ENCODE measurements at places on chromosomes 11 and 22. TPM values are rescaled to one million over a fixed set of nuclear protein-coding genes. Genes with fewer than 3 reads are reported as not detected.

DNA sequence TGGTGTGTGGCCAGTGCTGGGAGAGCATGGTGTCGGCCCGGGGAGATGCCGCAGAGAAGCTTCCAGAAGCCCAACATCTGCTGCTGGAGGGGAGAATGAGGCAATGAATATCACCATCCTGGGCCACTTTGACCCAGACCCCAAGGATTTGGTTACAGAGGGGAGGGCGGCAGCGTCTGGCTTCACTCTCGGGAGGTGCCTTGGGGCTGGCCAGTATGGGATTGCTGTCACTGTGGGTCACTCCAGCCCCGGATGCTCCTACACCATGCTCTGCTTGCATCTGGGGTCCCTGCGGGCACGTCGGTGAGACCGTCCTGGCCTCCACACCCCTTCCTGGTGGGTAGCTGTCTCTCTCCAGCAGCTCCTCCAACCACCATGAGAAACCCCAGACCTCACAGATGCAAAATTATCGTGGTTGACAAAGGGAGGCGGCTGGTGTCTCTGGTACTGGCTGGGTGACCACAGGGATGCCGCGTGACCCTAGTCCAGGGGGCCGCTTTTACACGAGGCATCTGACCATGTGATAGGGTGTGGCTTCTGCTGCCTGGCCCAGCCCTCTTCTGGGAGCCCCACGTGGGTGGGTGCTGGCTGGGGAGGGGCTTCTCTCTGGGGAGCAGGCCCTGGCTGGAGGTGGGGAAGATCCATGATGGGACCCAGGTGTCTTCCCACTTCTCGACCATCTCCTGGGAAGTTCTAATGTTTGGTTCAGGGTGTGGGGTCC lies 5.7 kb downstream of the KCNQ1 start:
- no peak for DNase-seq

DNA sequence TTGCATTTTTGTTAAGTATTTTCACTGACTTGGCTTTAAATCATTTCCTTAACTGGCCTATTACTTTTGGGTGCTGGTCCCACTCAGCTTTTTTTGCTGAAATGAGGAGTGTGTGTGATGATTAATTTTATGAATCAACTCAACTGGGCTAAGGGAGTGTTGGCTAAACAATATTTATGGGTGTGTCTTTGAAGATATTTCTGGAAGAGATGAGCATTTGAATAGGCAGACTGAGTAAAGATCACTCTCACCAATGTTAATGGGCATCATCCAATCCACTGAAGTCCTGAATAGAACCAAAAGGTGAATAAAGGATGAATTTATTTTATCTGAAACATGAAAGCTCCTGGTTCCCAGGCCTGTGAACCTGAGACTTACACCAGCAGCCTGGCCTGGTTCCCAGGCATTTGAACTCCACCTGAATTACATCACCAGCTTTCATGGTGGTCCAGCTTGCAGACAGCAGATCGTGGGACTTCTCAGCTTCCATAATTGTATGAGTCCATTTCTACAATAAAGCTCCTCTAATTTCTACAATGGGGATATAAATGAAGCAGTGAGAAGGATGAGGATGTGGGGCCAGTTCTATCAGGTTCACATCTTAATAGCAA lies 241.3 kb upstream of the ZC3H12C start:
- DNase-seq: no peak

GRCh38 chr11:118911880-118912741 lies 13.6 kb downstream of the BCL9L start:
- peak; percentile 85 for DNase-seq

Gene NPTXR
- total RNA-seq: 0.98 TPM

DNA sequence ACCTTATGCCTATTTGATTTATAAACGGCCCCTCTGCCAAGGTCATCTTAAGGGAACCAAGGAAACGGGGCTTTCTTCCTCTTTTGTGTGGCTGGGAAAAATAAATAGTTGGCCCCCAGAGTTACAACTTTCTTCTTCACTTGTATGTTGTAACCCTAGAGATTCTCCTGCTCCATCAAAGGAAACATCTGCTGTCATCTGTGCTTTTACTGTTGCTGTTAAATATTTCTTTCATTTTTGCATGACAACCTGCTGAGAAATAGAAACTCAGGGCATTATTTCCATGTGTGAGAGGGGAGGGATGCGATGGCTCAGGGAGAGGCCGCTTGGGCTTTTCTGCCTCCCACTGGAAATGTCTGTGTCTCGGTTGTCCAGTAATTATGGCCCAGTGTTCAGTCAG lies 21.8 kb upstream of the CDC42EP2 start:
- DNase-seq: no peak

Gene MB
- total RNA-seq: 2.7 TPM

DNA sequence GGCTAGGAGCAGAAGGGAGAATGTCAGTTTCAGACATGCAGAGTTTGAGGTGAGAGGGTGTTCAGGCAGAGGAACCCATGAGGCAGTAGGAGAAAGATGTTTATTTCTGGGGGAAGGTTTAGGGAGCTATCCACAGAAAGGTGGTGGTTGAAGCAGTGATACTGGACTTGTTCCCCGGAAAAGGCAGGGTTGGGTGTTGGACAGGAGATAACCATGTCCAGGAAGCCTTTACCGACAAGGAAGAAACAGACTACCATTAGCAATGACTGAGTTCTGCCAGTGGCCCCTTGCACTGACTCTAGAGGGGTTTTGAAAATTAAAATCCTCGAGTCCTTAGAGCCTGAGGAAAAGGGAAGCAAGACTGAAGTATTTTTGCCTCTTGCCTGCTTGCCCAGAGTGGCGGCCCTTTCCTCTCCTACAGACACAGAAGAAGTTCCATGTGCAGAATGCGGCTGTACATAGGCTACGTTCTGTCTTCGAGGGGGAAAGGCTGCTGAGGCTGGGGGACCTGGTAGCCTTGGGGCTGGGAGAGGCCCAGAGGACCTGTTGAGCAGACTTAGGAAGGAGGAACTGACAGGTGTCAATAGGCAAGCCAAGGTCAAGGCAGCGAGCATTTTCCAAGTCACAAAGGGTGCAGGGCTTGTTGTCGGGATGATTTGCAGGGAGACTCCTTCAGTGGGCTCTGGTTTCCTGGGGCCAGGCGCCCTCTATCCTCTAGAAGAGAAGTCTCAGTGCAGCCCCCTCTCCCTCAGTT lies 146.7 kb downstream of the LDLRAD3 start:
- DNase-seq: no peak

GRCh38 chr22:26828311-26828710 lies 170.9 kb downstream of the MIAT start:
- no peak for DNase-seq

Gene GNAZ
- total RNA-seq: 0.83 TPM

Gene IL17REL
- total RNA-seq: 0.09 TPM

GRCh38 chr11:42249401-42249800 lies 789.9 kb upstream of the LRRC4C start:
- DNase-seq: no peak

DNA sequence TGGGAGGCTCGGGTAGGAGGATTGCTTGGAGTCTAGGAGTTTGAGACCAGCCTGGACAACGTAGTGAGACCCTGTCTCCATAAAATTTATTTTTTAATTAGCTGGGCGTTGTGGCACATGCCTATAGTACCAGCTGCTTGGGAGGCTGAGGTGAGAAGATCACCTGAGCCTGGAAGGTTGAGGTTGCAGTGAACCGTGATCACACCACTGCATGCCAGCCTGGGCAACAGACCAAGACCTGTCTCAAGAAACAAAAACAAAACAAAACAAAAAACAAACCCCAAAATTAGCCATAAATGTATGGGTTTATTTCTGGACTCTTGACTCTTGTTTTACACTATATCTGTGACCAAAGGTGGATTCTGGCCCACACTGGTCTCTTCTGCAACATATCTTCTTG lies 41.6 kb downstream of the EIF3F start:
- no peak for DNase-seq

- DNase-seq: no peak
Measured at GRCh38 chr11:130051082-130051481, 18.6 kb upstream of the APLP2 start.

Gene CCDC73
- not detected for total RNA-seq

Gene OR51E1
- total RNA-seq: not detected

- no peak for DNase-seq
Measured at GRCh38 chr11:47249378-47249715, 733 bp upstream of the ACP2 start.

DNA sequence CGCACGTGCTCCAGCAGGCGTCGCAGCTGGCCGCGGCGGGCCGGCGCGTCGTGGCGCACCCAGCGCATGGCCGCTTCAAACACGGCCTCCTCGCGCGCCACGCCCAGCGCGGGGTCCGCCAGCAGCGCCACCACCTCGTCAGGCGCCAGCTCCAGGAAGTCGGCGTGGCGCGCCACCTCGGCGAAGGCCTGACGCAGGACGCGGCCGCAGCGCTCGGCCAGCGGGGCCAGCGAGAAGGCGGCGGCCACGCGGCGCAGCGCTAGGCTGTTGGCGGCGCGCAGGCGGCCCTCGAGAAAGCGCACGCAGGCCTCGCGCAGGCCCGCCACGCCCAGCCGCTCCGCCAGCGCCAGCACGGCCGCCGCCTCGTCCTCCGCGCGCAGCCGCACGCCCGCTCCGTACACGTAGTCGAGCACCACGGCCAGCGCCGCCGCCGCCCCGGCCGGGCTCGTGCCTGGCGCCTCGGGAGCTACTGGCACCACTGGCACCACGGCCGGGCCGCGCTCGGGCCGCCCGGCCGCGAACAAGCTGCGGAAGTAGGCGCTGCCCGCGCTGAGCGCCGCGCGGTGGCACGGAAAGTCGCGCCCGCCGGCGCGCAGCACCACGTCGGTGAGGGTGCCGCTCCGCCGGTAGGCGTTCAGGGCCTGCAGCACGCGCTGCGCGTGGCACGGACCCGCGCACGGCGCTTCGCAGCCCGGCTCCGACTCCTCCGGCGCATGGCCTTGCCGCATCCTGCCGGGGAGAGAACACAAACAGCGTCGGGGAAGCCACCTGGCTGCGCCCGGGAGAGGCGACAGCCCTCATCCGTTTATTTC lies 2.9 kb downstream of the KLHL35 start:
- peak; percentile 91 for DNase-seq

GRCh38 chr11:61659413-61660196 lies 20.6 kb upstream of the DAGLA start:
- no peak for DNase-seq

Gene GGTLC3
- total RNA-seq: not detected

GRCh38 chr11:10550503-10551289 lies 9.7 kb upstream of the RNF141 start:
- no peak for DNase-seq

DNA sequence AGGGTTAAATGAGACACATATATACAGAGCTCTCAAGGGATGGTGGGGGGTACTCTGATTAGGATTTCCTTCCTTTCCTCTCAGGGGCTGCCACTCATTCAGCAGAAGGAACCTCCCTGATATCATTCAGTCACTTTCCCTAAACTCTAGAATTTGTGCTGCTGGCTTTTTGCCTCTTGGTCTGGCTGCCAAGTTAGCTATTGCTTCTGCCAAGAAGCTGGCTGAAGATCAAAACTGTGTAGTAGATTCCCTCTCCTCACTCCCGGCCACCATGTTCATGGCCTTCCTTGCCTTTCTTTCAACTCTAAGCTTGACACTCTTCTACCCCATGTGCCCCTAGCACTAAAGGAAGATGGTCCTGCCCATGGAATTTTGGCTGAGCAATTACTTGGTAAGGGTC lies 18.7 kb downstream of the SLC6A5 start:
- DNase-seq: no peak

DNA sequence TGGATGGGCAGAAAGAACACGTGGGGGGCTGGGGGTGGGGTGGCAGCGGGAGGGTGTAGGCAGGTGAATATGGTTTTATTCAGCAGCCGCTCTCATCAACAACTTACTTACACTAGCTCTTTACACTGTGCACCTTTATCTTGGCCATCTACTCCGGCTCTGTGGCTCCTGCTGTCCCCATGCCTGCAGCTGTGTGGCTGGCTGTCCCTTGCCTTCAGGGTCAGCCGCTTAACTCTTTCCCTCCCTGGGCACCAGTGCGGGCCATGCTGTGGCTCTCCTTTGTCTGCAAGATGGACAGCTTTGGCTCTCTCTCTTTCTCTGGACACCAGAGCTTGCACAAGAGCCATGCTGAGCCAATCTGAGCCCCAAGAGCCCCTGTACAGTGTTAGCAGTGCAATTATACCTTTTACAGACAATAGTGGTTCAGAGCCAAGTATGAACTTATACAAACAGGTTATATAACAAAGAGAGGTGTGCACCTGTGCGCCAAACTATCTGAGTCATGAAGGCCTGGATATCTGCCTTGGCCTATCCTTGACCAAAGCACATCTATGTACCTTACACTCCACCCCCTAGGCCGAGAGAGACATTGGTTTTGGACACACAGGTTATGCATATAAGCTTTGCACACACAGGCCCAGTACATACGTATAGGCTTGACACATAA lies 94.3 kb upstream of the CTSC start:
- no peak for DNase-seq

GRCh38 chr22:47678636-47679287 lies 916.3 kb downstream of the TBC1D22A start:
- DNase-seq: no peak

Gene GGA1
- 75.8 TPM for total RNA-seq

- DNase-seq: peak; percentile 68
Measured at GRCh38 chr11:28697920-28698827, 590.0 kb downstream of the METTL15 start.

DNA sequence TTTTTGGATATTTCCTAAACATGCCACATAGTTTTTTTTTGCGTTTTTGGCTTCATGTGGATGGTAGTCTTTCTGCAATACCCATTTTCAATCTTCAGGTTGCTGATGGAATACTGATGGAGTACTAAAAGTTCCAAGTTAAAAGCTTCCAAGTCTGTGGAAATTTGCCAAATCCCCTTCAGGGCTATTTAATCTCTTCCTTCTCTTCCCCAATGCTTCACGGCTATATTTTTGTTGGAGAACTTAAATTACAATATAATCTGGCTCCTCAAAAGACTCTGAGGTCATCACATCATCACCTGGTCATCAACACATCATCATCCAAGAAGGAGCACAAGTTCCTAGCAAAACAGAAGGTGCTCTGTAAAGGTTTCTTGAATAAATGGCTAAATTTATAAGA lies 881.0 kb upstream of the TENM4 start:
- no peak for DNase-seq

Gene C11orf16
- total RNA-seq: not detected

DNA sequence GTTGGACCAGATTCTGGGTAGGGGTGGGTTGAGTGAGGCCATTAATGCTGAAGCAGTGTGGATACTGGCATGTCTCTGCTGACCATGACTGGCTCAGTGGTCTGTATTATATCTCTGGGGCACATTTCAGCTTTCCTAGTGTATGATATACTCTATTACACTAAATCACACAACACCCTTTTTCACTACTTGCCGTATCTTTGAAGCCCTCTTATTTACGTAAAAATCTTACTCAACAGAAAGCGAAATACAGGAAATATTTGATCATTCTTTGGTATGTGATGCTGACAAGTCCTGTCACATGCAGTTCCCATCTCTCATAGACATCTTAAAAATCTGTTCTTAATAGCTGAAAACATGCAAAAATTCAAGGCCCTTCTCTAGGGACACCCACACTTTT lies 40.3 kb downstream of the OR5B17 start:
- no peak for DNase-seq

DNA sequence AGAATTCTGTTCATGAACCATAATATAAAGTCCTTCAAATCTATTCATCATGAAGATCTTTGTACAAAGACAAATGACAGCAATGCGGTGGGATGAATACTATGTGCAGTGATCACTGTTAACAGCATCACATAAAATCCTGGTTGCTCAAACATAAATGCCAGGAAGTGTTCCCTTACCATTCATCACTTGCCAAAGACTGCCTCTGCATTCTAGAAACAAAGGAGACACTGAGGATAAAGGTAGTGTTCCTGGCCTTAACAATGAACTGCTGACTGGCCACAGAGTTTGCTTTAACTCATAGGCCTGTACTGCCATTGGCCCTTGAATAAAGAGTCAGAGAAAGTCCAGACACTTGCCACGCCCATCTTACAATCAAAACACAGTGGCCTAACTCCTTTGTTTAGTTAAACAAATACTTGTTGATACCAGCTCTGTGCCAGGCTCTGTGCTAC lies 29.5 kb downstream of the C2CD3 start:
- DNase-seq: no peak

Gene LRRC4C
- not detected for total RNA-seq

Gene MUC15
- total RNA-seq: not detected

Data from activated CD4-positive, alpha-beta T cell treated with anti-CD3 and anti-CD28 coated beads, Interleukin-2, amount 10 ng/mL, durations not matched to agents 24 days and 14 days (primary cell).